ENCODE measurements at places on chromosomes 13 and 19.
A peak's percentile ranks its signal among the peaks of the same experiment; 100 is the strongest.

DNA sequence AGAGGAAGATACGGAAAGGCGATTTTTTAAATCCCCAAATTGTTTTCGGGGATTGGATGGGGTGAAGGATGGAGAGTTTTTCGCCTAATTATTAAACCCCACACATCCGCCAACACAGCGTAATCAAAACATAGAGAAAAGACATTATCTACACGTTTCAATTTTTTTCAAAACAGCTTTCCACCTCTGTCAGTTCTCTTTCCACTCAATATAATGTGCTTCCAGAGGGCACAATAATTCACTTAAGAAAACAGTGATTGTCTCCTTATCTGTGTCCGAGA, 435 bp upstream of the OBI1 start:
- no peak for DNase-seq

DNA sequence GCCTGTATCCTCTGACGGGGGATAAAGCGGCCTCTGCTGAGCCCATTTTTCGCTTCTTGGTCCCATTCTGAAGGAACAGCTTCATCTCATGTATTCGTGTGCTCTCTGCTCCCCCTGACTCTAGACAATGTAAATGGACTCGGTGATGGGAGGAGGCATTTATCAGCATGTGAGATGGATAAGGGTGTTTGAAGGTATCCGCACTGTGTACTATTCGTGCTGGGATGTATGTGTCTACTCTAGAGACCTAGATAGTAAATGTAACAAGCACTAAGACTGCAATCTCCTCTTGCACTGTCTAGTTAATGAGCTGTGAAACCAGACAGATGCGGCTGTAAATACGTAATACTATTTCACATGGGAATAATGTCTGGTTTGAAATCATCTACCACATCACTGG, 134.6 kb upstream of the ARGLU1 start:
- no peak for DNase-seq

- no peak for DNase-seq
These were observed 1471.8 kb downstream of the EFNB2 start for GRCh38 chr13:105063676-105064075.

DNA sequence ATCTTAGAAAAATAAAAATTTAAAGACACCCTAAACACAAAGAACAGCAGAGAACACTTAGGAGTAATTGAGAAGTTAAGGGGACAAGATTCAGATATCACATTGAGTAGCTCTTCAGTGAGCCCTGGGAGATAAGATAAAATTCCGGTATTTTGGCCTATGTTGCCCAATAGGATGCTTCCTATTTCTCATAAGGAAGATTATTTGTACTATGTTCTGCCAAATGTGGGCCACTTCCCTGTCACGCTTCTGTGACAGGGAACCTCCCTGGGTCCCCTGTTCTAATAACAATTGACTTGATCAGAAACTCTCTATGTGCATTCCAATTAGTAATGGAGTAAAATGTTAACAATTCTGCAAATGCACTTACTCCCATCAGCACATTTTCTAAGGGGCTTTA, 310.7 kb downstream of the MYO16 start:
- no peak for DNase-seq

- no peak for DNase-seq
These were observed 378.5 kb downstream of the MYO16 start for GRCh38 chr13:109007946-109008345.

DNA sequence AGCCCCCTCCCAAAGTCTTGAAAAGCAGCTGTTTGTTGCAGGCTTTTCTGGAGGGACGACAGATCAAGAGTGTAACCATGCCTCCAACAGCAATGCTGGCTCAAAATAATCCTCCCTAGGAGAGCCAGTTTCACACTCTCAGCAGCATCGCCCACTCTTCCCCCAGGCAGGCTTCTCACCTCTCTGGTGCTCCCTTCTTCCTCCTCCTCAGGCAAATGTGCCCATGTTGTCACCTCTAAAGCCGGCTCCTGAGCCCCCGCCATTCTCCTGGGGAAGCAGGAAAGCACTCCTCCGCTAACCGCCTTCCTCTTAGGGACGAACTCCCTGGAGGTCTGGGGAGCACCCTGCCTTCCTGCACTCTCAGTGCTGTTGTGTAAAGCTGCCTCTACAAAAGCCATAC, 98.9 kb upstream of the SGCG start:
- DNase-seq = no peak

DNA sequence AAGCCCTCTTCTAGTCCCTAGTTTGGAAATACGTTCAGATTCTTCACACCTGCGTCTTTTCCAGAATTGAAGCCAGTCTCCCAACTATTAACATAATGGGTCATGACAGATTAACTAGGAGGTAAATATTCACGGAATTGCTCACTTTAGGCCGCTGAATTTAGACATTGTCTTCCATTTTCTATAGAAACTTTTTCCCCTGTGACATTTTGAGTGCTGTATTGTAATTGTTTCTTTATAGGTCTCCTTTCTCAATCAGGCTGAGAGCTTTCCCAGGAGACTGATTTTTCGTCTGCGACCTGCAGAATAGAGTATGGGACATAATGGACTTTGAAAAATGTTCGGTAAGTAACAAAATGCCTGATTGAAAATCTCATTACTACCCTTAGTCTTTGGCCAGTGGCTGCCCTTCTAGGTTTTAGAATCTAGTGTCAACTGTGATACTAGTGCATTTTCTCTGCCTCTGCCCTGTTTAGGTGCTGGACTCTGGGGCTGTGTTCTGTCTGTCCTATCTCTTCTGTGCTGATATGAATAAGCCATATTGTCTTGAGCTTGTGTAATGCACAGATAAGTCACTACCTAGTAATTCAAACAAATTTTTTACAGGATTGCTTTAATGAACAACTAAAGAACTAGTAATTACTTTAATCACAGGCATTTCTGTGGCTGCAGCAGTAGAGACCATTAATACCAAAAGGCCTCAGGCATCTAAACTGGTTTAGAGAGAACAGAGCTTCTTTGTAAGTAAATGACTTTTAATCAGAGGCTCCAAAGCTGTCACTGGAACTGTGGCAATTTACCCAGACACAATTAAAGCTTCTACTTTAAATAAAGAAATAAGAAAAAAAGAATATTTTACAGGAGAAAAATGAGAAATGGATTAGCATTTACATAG, 122.4 kb upstream of the FREM2 start:
- no peak for DNase-seq

DNA sequence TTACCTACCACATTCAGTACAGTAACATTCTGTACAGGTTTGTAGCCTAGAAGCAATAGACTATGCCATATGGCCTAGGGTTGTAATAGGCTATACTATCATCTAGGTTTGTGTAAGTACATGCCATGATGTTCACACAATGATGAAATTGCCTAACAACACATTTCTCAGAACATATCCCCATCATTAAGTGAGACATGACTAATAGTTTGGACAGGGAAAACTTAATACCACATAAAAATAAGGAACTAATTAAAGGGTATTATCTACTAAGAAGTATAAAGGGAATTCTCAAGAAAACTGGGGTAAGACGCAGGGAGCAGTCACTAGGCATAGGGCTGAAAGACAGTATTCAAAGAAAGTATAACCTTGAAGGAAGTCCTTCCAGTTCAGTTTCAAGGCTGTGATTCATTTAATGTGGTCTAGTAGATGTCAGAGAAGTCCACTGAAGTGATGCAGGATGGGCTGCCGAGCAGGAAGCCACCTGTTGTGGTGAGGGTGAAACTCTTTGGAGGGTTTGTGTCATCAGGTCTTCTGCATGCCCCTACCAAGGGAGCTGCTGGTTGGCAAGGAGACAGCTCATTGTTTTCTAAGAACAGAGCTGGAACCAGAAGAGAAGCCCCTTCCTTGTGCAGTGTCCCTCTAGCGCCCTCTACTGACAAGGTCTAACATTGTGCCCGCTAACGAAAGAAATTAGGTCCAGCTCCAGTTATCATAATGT, 122.9 kb downstream of the OLFM4 start:
- DNase-seq = no peak

DNA sequence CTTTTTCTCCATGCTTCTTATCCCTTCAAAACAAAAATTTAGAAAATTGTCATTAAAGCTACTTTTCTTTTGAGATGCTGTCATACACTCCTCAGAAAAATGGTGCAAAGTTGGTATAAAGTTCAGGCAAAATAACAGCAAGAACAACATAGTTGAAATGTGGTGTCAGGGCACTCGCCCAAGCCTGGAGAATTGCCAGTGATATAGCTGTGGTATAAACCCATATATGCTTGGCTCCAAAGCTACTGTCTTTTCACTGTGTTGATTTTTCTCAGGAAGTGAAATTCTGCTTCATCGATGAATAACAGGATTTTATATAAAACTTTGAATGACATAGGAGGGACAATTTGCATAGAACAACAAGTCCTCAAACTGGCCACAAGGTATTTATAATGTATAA, 2532.9 kb downstream of the PCDH9 start:
- no peak for DNase-seq

- no peak for DNase-seq
These were observed at the start of gene EBI3 for GRCh38 chr19:4229179-4229931. TSS of gene EBI3 (plus strand) at chr19:4229523. CDS start at chr19:4229551, 28 bp downstream.

DNA sequence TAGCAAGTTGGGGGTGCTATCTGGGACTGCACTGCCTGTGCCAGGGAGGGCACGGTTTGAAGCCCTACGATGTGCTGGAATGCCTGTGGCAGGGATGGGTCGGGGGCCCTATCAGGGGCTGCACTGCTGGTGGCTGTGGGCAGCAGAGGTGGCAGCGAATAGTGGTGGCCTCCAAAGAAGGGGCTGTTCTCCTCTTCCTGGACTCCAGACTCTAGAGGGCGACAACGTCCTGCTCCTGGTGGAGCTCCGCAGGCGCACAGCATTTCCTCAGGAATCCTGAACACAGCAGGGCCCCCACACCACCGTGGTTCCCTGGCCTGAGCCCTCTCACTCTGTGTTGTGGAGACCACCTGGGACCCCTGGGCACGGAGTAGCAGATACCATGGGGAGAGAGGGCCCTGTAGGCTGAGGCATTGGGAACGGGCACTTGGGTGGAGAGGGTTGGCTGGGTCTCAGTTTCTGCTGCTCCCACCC, 145.6 kb downstream of the TNFRSF19 start:
- no peak for DNase-seq

GRCh38 chr19:13887517-13887916, 10.6 kb downstream of the NANOS3 start:
- peak; percentile 55 for DNase-seq

GRCh38 chr13:49791711-49792549, 552 bp downstream of the KPNA3 start:
- DNase-seq = peak; percentile 36

DNA sequence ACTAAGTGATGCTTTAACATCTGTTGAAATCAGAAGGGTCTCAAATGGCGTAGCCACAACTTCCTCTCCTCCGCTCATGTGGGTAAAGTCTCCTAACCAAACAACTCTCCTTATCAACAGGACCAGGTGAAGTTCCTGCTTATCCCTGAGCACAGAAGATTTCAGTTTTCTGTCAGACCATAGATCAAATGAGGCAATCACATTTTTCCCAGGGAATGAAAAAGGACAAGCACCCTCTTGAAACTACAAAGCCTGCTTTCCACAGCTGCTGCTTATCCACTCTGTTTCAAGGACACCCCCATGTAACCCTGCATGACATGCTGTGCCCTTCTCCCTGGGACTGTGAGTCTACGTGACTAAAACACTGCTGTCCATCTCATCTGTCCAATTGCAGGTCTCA, 788.3 kb upstream of the SLITRK5 start:
- no peak for DNase-seq

DNA sequence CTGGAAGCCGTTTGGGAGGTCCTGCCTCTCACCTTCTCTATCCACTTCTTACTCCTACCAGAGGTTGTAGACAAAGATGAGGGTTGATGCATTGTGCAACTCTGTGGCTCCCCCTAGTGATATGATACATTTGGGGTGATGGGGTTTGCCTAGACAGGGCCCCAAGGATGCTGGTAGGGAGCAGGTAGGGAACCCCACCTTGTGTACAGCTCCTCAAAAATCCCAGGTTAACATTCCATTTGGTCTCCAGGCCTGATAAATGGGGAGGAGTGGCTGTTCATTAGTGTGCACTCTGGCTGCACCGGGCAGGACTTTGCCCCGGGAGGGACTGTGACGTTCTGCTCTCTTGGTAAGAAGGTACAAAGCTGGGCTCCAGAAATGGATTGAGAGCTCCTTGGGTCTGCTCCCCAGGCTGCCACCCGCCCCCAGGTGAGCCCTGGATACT, 19.2 kb downstream of the SIGLEC8 start:
- DNase-seq = no peak

DNA sequence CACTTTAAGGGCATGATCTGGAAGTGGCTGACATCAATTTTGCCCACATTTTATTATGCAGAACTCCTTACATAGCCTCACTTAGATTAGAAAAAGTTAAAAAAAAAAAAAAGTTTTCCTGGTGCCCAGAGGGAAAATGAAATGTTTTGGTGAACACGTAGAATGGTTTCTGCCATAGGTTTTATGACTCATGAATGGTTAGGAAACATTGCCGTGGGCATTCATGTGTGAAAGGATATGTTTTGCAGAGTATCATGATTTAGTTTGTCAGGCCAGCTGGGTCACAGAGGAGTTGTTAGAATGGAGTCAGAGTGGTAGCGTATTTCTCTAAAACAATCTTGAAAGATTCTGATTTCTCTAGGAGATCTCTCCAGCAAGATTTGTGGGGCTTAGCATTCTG, 133.8 kb downstream of the MRPL57 start:
- DNase-seq = peak; percentile 28

GRCh38 chr13:110373617-110374016, 66.5 kb downstream of the COL4A2 start:
- DNase-seq = no peak

DNA sequence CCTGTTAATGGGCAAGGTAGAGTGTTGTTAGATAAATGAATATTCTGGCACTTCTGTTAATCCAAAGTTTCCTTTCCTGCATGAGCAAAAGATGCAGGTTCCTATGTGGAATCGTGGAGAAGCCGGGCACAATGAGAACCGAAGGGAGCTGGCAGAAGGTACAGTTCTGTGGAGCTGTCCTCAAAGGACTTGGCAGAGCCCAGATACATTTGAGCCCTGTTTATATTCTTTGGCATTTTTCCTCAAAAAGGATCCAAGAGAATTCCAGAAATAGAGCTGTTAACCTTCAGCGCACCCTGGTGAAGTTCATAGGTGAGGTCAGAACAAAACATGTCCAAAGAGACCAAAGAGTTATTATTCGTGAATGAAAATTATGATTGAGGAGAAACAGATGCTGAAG, 4.0 kb upstream of the DLEU7 start:
- no peak for DNase-seq

DNA sequence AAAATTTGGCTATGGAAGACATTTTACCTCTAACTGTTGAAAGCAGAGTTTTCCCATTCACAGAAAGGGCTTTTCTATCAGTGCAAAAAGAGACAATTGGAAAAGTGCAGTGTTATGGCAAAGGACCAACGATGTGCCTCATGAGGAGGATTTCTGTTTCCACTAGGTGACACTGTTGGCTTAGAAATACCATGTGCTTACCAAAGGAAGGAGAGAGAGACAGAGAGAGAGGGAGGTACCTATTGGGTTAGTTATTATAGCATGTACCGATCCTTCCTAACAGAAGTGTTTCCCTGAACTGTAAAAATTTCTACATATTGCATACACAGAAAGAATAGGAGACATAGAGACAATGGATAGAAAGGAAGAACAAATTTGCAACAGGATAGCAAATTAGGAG, 23.9 kb upstream of the PSG4 start:
- DNase-seq = no peak
